Stimulated activated CD8-positive, alpha-beta memory T cell treated with anti-CD3 and anti-CD28 coated beads, Interleukin-7, amount 100 ng/mL, for 1 hour (primary cell): ENCODE measurements at places on chromosomes 4 and X.

- no peak for DNase-seq
Measured at GRCh38 chr4:108637856-108638255, 12.5 kb upstream of the OSTC start.

- no peak for DNase-seq
Measured at GRCh38 chr4:144903953-144904711, 193.9 kb downstream of the ANAPC10 start.

DNA sequence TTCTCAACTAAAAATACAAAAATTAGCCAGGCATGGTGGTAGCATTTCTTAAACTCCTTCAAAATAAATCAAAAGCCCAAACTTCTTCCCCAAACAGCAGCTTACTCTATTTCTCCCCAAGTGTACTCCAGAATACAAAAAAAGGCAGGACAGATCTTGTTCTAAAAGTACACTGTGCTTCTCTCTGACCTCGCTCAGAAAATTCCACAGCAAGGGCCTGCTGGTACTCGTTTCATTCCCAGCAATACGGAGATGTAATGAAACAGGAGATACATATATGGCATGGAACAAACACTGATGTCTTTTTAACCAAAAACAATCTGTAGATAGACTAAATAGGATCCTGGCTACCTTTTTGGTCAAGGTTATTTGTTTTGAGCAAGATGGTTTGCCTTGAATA, 25.2 kb downstream of the MAP7D2 start:
- DNase-seq, result no peak

GRCh38 chr4:156261230-156261629, 307.6 kb upstream of the CTSO start:
- no peak for DNase-seq

DNA sequence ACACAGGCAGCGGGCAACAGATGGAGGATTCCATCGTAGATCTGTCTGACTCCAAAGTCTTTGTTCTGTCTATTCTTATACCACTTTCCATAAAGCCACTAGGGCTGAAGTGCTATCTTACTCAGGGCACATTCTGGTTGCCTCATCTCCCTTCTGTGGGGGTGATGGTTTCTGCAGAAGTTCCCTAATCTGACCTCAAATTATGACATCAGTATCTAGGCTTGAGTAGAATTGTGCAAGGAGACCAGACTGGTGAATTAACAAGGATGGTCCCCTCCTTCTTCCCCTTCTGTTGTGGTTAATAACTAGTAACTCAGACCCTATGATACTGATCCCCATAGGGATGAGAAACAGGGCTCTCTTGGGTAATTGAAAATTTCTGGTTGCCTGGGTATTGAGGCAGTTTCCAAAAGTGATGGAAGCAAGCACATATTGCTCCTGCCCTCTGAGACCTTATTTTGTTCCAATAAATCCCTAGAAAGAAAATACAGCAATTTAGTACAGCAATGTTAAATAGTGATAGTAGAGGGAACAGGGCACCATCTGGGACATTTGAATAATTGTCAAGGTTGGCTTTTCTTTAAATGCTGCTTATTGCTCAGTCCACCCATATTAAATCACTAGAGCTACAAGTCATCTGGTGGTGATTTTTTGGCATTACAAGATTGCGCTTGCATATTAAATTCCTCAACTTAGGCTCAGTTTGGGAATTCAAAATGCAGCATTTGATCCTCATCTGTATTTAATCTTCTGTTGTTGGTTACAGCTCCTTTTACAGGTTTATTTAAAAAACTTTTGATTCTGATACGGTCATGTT, 57.3 kb upstream of the AP1S2 start:
- no peak for DNase-seq

- no peak for DNase-seq
Measured at GRCh38 chrX:9258421-9259104, 206.3 kb upstream of the TBL1X start.

DNA sequence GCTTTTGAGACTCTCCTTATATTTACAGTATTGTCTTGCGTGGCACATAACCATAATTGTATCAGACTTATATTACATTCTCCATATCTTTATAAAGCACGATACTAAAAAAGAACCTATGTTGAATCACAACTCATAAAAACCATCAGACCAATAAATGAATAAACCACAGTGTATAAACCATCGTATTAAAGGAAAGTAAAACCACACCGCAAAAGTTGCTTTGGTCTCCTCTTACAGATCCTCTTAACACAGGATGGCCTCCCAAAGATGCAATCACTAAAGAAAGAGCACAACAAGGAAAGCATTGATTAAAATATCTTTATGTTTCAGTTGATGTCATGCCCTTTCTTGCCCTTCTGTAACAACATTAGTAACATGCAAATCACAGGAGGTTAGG, 437.9 kb downstream of the AFF2 start:
- no peak for DNase-seq

DNA sequence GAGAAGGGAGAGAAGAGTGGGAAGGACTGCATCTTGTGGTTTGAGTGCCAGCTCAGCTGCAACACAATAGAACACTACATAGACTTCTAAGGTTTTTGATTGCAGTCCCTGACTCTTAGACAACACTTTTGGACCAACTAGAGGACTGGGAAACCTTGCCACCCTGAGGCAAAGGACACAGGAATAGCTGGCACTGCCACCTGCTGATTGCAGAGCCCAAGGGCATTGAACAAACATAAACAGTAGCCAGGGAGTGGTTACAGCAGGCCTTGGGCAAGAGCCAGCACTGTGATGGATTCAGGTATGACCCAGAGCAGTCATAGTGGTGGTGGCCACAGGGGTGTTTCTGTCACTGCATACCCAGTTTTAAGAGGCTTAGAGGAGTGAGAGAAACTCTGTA, 72.5 kb upstream of the CXorf51A start:
- no peak for DNase-seq

DNA sequence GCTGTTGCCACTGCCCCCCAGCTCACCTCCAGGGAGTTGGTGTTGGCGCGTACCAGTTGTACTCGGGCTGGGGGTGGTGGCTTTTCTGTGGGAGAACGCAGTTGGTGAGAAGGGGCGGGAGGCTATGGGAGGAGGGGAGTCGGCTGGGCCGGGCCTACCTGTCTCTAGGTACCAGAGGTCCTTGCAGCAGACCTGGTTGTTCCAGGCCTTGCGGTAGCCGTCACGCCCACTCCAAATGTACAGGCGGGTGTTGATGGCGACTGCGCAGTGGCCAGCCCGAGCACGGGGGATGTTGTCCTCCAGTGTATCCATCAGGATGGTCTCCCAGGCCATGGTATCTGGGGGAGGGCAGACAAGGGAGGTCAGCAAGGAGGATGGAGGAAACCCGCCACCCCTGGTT, 11.5 kb downstream of the HCFC1 start:
- DNase-seq, result no peak

DNA sequence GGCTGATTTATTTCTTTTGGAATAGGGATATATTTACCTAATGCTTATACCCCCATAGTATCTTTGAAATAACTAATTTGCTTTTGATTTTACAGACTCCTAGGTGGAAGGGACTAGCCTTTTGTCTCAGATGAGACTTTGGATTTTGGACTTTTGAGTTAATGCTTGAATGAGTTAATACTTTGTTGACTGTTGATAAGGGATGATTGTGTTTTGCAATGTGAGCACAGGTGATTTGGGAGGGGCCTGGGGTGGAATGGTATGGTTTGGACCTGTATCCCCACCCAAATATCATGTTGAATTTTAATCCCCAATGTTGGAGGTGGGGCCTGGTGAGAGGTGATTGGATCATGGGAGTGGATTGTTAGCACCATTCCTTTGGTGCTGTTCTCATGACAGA, 117.4 kb upstream of the ZC4H2 start:
- no peak for DNase-seq

DNA sequence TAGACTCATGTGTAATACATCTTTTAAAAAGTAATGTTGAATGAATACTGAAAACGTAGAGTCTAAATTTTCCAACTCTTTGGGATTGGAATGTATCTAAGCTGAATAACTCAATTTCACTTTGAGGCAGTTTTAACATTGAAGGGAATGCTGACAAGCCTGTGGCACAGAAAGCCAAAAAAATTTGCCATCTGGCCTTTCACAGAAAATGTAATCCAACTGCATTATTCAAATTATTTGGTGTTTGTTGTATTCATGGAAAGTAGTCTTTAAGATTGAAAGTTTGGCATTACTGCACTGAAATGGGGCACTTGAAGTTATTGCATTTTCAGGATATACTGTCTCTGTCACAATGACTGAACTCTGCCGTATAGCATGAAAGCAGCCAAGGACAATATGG, 186.9 kb downstream of the FRMPD4 start:
- no peak for DNase-seq

DNA sequence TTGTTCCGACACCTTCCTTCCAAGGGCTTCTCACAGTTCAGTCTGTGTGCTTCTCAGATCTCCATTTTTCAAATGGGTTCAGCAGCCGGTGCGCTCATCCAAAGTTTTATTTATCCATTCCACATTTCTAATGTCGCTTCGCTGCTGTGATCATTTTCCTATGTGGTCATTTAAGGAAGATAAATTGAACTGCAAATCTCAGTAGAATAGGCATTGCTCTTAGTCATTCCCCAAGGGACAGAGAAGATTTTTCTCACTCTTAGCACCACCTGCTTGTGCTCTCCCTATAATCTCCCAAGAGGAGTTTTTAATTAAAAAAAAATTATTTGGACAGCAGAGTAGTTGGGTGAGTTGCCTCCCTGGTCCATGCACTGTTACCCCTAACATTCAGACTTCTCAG, 278.9 kb upstream of the GATB start:
- no peak for DNase-seq

GRCh38 chr4:10090467-10091250, 25.9 kb downstream of the WDR1 start:
- no peak for DNase-seq

- DNase-seq, result no peak
Measured at GRCh38 chr4:168631241-168632162, 134.7 kb downstream of the PALLD start.

DNA sequence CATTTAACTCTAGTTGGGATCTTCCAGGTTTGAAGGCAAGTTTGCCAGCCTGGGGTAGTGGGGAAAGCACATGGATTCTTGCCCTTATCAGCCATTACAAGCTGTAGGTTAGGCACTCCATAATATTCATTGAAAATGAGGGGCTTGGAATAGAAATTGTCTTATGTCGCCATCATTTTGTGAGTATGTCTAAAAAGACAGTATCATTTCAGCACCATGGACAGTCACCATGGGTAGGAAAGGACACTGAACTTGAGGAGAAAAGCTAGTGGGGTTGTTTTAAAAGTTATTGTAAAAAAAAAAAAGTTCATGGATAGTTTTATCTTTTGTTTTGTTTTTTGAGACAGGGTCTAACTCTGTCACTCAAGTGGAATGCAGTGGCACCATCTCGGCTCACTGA, 356.1 kb downstream of the HNRNPD start:
- DNase-seq, result no peak

DNA sequence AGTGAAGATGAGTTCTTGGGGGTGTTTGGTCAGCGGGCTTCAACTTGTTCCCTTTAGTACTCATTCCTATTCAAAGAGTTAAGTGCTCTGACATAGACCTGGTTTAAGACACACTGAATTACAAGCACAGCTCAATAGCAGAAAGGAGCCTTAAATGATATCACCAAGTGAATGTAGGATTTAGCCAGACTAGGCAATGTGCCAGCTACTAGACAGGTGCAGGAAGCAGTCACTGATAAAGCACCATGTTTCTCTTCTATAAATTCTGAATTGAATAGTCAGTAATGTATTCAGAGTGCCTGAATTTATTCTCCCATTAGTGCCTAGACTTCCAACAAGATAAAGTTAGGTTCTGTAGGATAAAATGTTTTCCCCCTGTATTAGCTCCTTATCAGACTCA, 63.6 kb downstream of the ASB9 start:
- no peak for DNase-seq

- no peak for DNase-seq
Measured at GRCh38 chr4:158397781-158398180, 123.9 kb upstream of the RXFP1 start.

- DNase-seq, result no peak
Measured at GRCh38 chr4:128630871-128631270, 178.6 kb upstream of the JADE1 start.
